ENCODE measurements at places on chromosomes 6 and 20.

- DNase-seq = no peak
Observed at GRCh38 chr6:18081025-18081668, 41.3 kb downstream of the NHLRC1 start.

DNA sequence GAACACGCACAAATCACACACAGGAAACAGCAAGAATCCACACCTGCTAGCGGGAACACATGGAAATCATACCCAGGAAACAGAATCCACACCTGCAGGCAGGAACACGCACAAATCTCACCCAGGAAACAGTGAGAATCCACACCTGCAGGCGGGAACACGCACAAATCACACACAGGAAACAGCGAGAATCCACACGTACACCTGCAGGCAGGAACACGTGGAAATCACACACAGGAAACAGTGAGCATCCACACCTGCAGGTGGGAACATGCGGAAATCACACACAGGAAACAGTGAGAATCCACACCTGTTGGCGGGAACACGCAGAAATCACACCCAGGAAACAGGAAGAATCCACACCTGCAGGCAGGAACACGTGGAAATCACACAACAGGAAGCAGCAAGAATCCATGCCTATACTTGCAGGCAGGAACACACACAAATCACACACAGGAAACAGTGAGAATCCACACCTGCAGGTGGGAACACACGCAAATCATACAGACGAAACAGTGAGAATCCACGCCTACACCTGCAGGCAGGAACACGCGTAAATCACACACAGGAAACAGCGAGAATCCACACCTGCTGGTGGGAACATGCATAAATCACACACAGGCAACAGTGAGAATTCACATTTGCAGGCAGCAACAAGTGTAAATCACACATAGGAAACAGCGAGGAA lies 108.6 kb downstream of the DLL1 start:
- DNase-seq = no peak

GRCh38 chr6:51562198-51562597 lies 525.2 kb downstream of the PKHD1 start:
- no peak for DNase-seq

DNA sequence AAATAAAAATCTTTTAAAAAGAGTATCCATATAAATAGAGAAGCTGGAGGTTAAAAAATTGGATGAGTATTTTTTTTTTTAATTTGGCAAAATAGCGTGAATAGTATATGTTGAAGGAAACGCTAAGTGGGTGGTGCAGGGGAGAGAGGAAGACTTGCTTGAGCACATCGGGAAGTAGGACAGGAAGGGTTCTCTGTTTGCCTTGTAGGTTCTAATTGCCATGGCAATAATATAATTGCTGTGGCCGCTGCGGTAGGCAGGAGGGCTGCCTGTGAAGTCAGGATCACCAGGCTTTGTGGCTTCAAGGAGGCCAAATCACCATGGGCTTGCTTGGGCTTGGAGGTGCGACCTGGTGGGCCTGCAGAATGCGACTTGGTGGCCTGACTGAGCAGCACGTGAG lies 35.1 kb downstream of the IGF2R start:
- DNase-seq = no peak

- no peak for DNase-seq
Observed at GRCh38 chr20:43034981-43035724, 154.6 kb downstream of the PTPRT start.

DNA sequence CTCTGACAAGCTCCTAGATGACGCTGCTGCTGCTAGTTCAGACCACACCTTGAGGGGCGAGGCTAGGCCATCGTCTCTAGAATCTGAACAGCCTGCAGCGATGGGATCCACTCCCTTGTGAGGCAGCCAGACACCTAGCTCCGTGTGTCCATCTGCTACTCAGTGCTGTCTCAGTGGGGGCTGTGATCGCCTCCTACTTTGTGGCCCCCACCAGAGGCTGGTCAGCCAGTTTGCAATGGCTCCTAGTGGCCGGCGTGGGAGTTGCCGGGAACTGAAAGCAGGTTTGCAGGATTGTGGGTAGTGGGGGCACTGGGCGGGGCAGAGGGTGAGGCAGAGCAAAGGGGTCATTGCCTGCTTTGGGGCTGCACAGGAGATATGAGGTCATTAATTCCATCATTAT lies 2.8 kb downstream of the CCN5 start:
- no peak for DNase-seq

DNA sequence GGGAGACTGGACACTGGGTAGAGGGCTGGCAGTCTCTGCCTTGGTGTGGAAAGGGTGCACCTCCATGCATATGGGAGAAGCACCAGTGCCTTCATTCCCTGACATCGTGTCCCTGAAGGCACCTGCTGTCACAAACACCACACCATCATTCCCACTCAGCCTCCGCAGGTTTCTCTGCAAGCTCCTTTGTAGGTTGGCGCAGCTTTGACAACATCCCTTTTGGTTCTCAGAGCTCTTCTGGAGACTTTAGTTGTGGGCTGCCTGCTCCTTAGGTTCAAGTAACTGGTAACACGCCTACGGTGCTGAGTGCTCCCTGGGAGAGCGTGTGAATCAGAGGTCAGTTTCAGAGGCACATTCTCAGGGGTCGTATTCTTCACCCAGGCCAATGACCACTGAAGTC lies 50.2 kb upstream of the TULP4 start:
- no peak for DNase-seq

DNA sequence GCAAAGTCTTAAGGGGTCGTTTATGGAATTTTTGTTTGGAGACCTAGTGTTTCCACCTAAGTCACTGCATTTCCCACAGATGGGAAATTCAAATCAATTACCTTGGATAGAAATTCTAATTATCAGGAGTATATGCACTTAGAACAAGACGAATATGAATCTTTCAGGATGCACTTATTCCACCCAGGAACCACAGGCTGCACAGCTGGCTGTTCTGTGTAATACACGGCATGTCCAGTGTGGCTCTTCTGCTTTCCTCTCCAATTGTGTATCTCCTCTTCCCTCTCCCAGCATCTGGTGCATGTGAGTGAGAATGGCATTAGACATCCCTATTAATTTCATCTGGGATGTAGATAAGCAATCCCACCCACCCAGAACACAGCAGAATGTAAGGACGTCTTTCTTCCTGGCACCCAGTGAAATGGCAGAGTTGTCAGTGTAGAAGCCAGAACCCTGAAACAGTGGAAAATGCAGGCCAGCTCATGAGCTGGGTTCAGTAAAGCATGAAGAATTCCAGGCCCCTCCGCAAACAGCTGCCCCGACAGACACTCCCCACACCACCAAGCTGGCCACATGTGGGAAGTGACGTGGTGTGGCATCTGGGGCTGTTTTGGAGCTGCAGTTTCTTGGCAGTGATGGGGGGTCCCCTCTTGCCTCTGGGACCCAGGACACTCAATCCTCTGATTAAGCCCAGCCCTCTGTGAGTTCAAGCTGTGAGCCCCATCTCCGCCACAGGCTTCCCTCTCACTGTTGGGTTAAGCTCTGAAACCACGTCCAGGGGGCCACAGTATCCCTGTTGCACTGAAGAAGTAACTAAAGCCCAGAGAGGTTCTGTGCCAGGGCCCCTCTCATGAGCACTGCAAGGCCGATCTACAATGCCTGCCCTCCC lies 180.1 kb upstream of the CST7 start:
- DNase-seq = no peak

- DNase-seq = peak; percentile 78
Observed at GRCh38 chr20:5608104-5608441, 142.1 kb upstream of the SHLD1 start.

DNA sequence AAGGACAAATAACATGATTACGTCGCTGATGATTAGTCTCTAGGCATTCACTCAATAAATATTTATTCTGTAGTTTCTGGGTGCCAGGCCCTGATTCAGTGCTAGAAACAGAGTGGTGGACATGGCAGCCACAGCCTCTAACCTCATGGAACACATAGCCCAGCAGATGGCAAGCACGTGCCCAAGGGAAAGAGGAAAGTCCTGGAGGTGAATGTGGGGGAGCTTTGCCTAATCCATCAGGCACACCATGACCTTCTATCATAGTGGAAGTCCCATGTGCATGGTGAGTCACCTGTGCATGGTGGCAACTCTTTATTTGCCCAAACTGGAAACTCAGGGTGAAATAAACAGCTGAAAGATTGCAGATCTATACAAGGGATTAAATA lies 143.0 kb upstream of the TNFAIP3 start:
- DNase-seq = no peak

DNA sequence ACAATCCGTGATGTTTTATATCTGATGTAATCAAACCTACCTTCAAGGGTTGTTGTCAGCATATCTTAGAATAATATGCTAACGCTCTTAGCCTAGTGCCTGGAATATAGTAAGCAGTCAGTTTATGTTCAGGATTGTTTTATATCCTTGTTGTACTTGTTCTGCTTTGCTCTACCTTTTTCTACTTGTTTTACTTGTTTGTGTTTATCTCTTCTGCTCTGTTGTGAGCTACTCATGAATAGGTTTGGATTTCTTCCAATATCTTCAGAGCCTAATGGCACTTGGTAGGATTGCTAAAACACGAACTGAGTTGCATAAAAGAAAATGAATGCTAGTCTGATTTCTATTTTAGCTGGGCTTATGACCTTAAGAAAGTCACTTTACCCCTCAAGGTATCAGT lies 40.1 kb downstream of the DNAH8 start:
- DNase-seq = no peak

GRCh38 chr20:58408603-58409246 lies 19.7 kb downstream of the VAPB start:
- DNase-seq = peak; percentile 1

DNA sequence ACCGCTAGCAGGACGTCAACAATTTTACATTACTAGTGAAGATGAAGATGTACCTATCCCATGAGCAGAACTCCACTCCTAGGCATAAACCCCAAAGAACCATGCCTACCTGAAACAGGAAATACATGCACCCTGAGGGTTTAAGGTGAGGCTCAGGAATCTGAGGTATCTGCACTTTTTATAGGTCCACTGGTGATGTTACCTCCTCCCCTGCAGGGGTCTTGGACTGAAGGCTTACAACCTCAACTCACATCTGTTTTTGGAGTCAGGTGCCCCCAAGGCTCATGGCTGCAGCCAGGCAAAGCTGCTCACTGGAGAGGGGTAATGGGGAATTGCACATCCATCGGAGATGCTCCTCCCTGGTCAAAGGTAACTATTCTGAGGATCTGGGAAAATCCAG lies 132.5 kb upstream of the TRAF3IP2 start:
- no peak for DNase-seq

GRCh38 chr6:128515550-128516513 lies 4.6 kb downstream of the PTPRK start:
- no peak for DNase-seq

GRCh38 chr6:133623065-133623464 lies 265.8 kb upstream of the TCF21 start:
- no peak for DNase-seq

GRCh38 chr6:35725721-35726438 lies 11.0 kb upstream of the ARMC12 start:
- DNase-seq = no peak

GRCh38 chr6:37060195-37060559 lies 54.7 kb downstream of the FGD2 start:
- no peak for DNase-seq

- DNase-seq = no peak
Observed at GRCh38 chr6:151738267-151738666, 69.2 kb upstream of the ESR1 start.

GRCh38 chr6:344816-345340 lies 46.7 kb upstream of the IRF4 start:
- no peak for DNase-seq

GRCh38 chr6:7463785-7464184 lies 74.2 kb downstream of the RIOK1 start:
- no peak for DNase-seq

DNA sequence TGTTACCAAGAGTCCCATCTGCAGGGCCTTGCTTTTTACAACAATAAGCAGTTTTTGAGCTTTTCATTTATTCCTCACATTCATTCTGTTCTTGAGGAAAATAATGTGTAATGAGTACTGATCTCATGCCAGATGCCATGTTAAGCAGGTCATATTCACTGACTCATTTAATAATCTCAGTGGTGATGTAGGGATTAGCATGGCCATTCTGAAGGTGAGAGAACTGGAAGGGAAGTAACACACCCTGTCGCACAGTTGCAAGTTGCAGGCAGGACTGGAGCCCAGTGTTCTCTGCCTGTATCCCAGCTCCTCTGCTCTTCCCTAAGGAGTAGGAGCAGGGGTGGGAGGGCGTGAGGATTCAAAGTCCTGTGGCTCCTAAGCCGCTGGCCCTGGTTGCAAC lies 5.6 kb downstream of the PCIF1 start:
- no peak for DNase-seq
